Stimulated activated CD8-positive, alpha-beta memory T cell treated with anti-CD3 and anti-CD28 coated beads, Interleukin-7, amount 100 ng/mL, for 1 hour (primary cell): ENCODE measurements at places on chromosomes 4 and X.

DNA sequence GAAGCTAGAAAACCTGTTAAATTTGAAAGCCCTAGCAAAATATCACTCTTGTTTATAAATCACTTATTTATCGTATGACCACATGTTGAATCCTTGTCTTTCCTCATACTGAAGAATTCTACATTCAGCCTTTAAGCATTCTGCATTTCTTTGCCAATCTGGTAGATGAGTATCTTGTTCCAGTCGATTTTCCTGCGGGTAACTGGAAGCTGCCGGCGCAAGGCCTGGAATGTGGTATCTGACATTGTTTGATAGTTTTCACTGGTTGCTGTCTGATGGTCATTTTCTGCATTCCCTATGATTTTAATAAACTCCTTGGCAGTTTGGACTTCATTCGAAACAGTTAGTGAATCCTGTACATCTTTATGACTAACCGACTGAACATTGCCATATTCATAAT lies 13.7 kb upstream of the PHKA1 start:
- no peak for DNase-seq

DNA sequence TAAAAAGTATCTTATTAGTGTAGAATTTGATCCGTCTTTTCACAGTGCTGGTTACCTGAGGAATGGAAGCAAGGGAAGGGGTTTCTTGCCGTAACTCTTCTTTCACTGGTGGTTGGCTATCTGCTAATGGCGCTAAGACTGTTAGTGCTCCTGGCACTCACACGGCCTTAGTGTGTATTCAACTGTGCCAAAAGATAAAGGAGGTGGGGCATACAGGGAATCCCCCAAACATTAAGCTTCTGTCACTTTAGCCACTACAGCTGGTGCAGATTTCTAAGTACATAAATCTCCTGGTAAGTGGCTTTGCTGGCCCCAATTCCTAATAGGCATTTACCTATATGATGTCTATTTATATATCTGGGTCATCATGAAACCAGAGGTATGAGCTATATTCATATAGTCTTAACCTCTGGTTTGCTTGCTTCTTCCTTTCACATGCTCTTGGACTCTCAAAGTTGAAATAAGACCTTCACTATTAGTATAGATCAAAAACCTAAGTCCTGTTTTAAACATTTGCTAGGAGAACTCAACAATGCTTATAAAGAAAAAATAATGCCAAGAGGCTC lies 95.1 kb downstream of the TSPAN7 start:
- no peak for DNase-seq

DNA sequence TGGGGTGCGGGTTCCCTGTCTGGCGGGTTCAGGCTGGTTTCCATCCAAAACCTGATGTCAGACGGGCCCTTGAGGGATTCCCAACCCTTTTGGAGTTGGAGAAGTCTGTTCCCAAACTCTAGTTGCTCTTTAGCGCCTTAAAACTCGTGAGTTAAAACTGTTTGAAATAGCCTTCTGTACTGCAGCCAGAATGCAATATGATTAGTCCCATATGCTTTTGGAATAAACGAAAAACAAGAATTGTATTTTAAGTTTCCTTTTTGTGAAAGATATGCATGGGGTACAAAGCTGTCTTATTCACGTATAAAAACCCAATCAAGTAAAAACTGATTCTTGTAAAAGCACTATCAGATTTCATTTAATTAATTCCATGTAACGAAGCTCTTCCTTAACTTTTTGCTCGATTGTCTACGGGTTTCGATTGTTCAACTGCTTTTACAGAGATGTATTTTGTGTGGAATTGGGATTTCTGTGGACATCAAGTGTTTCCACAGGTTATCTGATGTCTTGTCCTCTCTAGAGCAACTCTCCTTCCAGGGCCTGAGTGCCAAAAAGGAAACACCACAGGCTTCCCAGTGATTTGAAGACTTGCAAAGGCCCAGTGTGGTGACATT lies 49.5 kb downstream of the CLDN34 start:
- no peak for DNase-seq

- no peak for DNase-seq
Observed at GRCh38 chrX:111041018-111041462, 55.0 kb upstream of the PAK3 start.

DNA sequence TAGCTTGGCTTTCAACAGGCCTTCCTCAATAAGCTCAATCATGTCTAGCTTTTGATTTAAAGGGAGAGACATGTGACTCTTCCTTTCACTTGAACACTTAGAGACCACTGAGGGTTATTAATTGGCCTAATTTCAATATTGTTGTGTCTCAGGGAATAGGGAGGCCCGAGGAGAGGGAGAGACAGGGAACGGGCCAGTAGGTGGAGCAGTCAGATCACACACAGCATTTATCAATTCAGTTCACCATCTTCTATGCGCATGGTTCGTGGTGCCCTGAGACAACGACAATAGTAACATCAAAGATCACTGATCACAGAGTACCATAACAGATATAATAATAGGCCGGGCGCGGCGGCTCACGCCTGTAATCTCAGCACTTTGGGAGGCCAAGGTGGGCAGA lies 17.8 kb downstream of the ZNF81 start:
- no peak for DNase-seq

DNA sequence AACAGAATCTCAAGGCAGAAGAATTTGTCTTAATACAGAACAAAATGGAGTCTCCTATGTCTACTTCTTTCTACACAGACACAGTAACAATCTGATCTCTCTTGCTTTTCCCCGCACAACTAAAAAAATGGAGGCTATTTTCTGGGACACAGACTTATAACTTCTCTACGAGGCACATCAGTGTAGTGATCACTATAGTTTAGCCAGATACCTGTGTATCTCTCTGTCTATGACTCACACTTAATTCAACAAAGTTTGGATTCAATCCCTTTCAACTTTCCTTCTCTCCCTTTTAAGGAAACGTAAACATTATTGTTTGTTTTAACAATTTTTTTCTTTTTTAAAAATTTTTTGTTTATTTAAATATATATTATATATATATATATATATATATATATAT lies 29.4 kb downstream of the APELA start:
- DNase-seq: no peak
